ENCODE measurements at places on chromosomes 1 and 21.

GRCh38 chr1:33137800-33138199 lies 44.0 kb downstream of the TRIM62 start:
- DNase-seq, result peak; percentile 23

DNA sequence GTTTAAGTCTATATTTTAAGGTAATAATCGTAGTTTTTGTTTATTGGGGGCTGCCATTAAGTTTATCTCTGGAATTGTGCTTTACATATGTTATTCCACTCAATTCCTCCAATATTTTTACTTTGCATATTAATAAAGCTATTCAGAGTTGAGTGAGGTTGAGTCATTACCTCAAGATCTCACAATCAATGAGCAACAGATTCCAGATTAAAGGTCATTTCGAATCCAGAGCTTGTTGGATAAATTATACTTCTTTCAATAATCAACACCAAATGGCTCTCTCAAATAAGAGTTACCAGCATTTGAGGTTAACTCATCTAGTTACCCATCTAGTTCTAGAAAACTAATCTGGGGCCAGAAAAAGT lies 16.7 kb downstream of the RGS4 start:
- no peak for DNase-seq

DNA sequence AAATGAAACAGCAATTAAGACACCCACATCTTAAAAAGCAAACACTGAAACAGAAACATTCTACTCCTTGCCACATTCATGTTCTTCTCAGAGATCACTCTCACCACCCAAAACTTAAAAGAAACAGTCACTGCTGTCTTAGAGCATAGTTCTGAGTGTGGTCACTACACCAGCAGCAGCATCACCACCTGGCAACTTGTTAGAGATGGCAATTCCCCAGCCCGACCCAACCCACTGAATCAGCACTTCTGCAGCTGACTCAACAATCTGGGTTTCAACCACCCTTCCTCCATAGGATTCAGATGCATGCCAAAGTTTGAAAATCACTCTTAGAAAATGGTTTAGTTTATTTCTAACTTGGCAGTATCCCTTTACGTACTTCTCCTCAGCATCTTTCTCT lies 126.1 kb downstream of the CDC42BPA start:
- DNase-seq, result no peak

GRCh38 chr1:31289021-31289420 lies 7.6 kb downstream of the SNRNP40 start:
- no peak for DNase-seq

DNA sequence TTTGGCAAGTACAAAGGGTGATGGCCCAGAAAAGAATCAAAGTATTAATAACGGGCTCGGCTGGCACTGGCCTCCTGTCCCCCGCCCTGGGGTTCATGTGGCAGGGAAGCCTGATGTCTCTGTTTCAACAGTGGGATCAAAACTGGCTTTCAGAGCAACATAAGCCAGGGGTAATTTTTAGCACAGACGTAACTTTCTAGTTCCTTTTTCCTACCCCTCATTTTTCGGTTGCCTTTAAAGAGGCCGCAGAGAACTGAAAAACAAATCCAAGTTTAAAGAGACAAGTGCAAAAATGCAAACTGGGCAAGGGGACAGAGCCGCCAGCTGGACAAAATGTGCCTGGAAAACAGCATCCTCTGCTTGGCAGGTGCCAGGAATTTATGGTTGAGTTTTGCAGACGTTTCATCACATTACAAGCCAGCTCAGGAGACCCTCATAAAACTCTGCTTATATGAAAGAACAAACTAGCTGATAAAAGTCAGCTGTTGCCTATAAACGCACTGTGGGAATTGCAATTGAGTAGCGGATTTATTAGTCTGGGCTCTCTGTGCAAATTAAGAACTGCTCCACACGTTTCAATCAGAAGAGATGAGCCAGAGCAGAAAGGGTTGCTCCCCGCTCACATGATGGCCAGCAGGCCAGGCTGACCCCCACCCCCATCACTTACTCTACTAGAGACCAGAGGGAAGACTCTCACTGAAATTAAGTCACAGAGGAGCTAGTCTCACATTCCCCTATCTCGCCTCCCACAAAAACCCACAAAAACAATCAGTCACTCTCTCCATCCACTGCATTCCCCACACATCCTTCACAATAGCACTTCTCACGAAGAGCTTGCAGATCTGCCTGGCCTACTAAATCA lies 15.8 kb upstream of the CDCA8 start:
- DNase-seq, result no peak

DNA sequence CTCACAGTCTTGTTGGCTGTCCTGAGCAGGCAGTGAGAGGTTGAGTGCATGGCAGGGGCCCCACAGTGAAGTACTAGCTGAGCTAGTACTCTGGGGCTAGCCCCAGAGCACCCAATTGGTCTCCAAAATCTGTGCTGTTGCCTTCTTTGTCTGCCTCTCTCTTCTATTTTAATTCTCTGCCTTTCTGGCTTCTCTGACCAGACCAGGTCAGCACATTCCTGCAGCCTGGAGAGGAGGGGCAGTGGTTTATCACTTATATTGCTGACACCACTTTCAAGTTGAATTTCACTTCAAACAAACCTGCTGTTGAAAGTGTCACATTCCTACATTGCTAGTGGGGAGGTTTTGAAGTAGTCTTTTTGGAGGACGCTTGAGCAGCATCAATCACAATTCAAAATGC lies 628.7 kb downstream of the PTPRU start:
- no peak for DNase-seq

- peak; percentile 29 for DNase-seq
Observed at GRCh38 chr1:6358757-6359201, 34.8 kb downstream of the ACOT7 start.

GRCh38 chr1:177256153-177257075 lies 85.7 kb downstream of the BRINP2 start:
- DNase-seq, result no peak

- DNase-seq, result no peak
Observed at GRCh38 chr1:22728751-22729399, 18.2 kb downstream of the EPHB2 start.

DNA sequence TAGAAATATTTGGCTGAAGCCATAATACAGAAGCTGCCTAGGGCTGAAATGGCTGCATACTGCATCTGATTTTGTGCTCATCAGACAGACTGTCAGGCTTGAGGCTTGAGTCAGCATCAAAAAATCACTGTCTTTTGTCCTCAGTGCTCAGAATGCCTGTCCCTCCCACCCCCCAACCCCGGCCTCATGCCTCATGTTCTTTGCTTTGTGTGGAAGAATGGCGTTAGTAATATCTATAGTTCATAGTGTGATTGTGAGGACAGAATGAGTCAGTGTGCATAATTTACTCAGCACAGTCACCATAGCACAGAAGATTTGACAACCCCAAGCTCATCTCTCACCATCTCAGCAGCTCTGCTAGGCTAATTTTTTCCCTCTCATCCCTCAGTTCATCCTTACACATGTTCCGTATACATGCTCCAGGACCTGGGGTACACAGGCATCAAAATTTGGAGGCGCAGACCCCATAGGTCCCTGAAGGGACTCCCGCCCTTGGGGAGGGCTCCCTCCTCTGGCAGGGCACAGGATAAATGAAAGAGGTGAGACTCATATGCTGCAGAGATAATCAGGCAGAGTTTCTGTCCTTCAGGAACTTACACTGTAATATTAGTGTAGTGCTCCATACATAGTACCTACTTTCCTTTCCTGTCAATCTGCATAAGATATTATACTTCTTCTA lies 159.1 kb upstream of the C8B start:
- no peak for DNase-seq

GRCh38 chr1:221458447-221459156 lies 283.3 kb downstream of the DUSP10 start:
- DNase-seq, result no peak

DNA sequence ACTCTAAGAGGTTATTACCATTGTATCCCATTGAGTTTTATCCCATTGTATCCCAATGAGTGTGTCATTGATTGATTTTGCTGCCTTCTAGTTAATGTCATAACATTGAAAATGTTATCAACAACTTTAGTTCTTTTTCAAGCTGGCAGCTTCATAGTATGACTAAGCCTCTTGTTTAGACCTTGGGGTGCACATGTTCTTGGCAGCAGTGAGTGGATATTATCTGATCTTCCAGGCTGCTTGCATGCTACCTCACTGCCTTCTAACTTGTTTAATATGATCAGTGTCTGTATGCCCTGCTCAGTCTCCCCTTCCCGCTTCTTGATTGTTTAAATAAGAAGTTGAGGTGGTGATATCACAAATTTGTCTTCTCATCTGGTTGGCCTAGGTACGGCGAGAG lies 24.6 kb downstream of the NTPCR start:
- no peak for DNase-seq

DNA sequence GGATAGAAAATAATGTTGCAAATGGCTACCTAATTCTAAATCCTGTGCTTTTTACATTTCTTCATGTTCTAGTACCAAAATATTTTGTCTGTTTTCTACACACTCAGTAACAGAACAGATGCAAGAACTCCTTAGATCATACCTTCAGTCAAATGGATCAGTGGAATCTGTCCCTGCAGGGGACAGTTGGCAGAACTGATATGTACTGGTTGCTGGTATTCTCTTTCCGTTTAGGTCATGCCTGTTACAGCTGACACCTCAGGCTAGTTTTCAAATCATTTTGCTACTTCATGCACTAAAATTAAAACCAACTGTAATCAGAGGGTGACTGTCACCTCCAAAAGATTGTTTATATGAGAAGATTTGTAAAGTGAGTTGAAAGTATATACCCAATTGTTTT lies 109.2 kb downstream of the TNNI3K start:
- DNase-seq, result no peak

DNA sequence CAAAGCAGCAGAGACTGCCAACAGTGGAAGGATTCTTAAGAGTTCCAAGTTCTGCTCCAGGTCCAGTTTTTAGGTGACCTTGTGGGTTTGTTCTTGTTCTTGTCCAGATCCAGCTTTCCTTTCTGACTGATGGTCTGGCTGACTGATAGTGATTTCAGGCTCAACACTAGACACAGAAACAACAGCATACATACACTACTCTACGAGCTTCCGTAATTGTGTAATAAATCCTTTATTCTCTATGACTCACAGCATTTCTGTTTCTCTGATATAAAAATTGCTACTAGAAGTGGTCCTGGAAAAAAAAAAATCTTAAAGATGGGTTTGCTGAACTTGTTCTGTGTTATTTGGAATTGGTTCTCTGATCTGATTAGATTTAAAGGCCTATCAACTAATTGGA lies 62.2 kb upstream of the PTCH2 start:
- no peak for DNase-seq

- no peak for DNase-seq
Observed at GRCh38 chr1:165623624-165624023, 7.4 kb upstream of the MGST3 start.

DNA sequence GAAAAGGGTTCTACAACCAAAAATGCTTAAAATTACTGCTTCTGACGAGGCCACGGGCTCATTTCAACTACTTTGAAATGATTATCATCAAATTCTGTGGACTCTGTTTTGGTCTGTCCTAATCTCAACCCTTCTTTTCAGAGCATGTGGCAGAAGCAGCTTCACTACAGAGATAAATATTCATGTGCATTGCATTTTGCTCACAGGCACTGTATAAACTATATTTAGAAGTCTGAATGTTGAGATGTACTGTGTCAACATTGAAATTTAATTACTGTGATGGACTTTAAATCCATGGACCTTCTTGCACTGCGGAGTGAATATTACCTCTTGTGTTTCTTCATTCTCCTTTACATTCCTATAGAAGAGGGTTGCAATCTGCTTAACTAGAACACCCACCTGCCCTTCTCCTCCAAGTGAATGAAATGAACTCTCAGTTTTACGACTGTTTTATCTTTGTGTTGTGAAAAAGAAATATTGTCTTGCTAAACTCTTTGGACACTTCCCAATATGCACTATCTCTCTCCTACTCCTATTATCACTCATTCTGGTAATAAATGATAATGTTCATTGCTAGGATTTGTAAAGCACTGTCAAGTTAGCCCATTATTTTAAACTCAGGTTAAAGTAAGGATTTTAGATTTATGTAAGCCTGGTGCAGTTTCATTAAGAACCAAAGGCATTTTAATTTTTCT lies 281.2 kb upstream of the ST6GALNAC5 start:
- DNase-seq, result no peak

GRCh38 chr21:36701756-36702621 lies 3.1 kb downstream of the SIM2 start:
- DNase-seq, result no peak

GRCh38 chr1:230212405-230212936 lies 145.4 kb downstream of the GALNT2 start:
- peak; percentile 17 for DNase-seq

DNA sequence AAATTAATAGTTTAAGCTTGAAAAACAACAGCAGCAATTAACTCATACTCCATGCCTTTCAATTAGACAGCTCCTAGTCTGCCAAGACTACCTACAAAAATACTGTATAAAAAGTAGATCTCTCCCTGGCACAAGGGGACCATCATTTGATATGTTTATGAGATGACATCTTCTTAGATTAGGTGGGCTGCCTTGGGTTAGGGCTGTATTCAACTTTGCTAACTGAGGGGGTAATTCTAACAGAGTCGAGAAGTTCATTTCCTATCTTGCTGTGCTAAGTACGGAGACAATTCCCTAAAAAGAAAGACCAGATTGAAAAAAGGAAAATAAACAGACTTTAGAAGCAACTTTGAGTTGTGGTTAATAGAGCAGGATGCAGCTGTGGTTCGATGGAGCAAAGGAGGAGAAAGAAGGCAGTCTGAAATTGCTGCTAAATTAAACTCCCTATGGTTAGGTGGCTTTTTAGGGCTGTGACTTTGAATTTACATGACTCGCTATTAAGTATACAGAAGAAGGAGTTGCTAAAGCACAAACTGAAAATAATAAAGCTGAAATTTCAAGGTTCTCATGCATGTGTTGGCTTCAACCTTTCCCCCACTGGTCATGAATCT lies 75.4 kb downstream of the CDC7 start:
- DNase-seq, result no peak

DNA sequence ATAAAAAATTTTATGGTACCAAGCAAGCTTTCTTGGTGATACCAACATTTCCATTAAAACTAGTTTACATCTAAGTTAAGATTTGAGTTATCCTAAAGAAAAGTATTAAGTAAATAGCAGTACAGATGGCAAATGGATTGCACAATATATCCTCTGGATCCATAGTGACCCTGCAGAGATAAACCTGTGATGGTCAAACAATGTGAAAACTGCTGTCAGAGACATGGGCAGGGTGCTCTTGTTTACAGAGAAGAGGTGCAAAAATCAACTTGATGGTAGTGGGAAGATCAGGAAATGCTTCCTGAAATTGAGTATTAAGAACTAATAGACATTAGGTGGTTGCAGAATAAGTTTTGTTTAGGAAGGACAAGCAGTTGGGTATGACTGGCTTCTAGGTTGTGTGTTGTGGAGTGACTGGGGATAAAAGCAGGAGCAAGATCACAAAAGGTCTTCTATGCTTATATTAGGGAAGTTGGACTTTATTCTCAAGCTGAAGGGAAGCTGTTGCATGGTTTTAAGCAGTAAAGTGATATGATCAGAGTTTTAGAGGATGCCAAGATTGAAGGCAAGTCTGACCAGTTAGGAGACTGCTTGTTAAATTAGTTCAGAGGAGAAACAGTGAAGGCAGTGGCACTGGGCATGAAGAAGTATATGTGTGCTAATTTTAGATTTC lies 9.9 kb downstream of the TTC3 start:
- DNase-seq, result no peak
